Hypothalamus (tissue), 51 donors: ENCODE measurements at places on chromosomes 16 and 17.

GRCh38 chr16:24396350-24397271 is 140.5 kb downstream of the CACNG3 start:
- DNase-seq = no peak

GRCh38 chr17:29151567-29151966 is 28.6 kb downstream of the MYO18A start:
- no peak for DNase-seq

- DNase-seq = no peak
Measured at GRCh38 chr17:66675273-66675990, 159.5 kb upstream of the CACNG5 start.

DNA sequence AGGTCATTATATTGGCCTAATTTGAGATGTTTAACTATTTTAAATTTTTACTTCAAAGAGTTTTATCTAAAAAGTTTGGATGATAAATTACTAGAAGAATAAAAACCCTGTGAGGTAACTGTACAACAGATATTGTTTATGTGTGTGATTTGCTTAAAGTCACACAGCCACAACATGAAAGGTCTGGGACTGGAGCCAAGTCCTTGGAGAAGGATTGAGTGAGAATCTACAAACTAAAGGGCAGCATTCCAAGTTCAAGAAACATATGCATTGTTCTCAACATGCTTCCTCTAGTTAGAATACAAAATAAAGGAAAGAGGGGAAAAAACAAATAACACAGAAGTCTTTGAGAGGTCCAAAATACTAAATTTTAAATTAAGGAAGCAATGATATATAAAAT is 131.5 kb upstream of the MON1B start:
- DNase-seq = no peak

- peak; percentile 49 for DNase-seq
Measured at GRCh38 chr16:53053967-53054669, 673 bp upstream of the CHD9 start.

DNA sequence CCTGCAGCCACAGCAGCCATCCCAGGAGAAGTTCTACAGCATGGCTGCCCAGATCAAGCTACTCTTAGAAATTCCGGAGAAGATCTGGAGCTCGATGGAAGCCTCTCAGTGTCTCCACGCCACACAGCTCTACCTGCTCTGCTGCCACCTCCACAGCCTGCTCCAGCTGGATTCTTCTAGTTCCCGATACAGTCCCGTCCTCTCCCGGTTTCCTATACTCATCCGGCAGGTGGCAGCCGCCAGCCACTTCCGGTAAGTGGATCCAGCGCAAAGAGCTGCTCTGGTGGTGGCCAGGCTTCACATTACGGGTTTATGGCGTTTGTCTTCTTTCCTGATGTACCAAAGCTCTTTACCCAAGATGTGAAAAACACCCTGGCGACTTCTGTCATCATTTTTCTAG is 3.6 kb downstream of the COG1 start:
- DNase-seq = no peak

DNA sequence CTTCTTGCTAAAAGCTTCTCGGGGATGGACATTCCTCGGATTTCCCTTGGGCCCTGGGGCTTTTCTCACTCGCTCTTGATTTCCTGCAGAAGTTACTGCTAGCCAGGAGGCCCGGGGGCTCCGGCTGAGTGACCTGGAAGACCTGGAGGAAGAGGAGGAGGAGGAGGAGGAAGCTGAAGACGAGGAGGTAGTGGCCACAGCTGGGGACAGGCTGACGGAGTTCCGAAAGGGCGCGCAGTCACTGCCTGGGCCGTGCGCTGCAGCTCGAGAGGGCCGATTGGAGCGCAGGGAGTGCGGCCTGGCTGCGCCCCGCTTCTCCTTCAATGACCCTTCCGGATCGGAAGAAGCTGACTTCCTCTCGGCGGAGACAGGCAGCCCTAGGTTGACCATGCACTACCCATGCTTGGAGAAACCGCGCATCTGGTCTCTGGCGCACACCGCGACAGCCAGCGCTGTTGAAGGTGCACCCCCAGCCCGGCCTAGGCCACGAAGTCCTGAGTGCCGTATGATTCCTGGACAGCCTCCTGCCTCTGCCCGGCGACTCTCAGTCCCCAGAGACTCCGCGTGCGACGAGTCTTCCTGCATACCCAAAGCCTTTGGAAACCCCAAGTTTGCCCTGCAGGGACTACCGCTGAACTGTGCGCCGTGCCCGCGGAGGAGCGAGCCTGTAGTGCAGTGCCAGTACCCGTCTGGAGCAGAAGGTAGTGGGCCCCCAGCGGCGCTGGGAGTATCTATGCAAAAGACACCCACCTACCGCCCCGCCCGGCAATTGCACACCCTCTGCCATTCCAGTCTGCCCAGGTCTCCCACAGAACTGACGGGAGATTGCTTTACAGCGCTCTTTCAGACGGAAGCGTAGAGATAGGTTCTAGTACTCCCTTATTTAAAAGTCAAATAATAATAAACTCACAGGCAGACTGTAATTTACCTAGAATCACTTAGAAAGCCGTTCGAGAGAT is 4.9 kb downstream of the IRX6 start:
- DNase-seq = no peak

DNA sequence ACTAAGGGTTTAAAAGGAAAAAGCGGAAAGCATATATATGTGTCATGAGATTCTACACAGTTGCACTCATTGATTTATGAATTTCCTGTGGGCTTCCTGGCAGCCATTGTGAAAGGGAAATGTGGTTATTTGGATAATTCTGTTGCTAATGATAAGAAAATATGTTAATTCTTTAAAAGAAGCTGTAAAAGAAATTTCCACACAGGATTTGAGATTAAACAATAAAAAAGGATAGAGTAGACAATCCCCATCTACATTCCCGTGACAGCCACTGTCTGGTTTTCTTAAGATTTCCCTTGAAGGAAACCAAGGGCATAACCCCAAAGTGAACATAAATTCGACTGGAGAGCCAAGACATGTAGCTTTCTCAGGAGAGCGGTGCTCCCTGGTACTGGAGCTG is 397.5 kb downstream of the CPPED1 start:
- DNase-seq = no peak

DNA sequence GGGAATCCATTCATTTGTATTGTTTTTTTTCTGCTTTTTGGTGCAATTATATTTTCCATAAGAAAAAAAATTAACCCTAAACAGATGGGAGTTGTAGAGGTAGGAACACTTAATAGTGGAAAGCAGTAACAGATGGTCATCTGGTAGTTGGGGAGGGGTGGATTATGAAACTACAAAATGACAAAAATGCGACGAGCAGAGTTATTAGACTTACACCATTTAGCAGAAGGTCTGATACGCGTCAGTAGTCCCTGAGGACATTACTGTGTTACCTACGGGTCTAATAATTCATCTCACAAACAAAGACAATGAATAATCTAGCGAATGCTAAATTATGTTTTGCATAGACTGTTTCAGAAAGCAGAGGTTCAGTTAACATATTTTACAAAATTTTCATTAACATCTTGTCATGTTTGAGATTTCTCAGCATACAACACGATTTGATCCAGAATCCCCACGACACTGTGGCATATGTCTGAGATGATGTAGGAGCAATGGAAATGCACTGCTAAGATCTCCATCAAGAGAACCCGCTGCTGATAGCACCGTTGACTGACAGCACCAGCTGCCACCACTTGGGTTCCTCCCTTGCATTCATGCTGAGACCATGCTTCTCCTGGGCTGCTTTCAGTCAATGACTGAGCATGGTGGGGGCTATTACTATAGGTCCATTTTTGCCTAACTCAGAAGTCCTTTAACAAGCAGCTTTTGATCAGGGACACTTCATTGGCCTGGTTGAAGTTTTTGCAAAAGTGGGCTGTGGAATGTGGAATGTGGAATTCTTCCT is 182.2 kb upstream of the CPHXL start:
- no peak for DNase-seq

- DNase-seq = no peak
Measured at GRCh38 chr17:40150276-40150675, 9.9 kb downstream of the CASC3 start.
